ENCODE measurements at places on chromosomes 7 and 10. TPM values are rescaled to one million over a fixed set of nuclear protein-coding genes. Genes with fewer than 3 reads are reported as not detected.

Gene ENTPD1
- total RNA-seq = 0.09 TPM

Gene ZNF425
- total RNA-seq = 4.5 TPM

Gene HGF
- 83.4 TPM for total RNA-seq

Gene CELF2
- 5.1 TPM for total RNA-seq

Gene FXYD4
- total RNA-seq = not detected

Gene TRIM50
- not detected for total RNA-seq

Gene HTR5A
- total RNA-seq = not detected

Gene STK32C
- 8.0 TPM for total RNA-seq

Gene MSS51
- 2.7 TPM for total RNA-seq

Gene GNGT1
- not detected for total RNA-seq

Gene WNT8B
- not detected for total RNA-seq

Gene PRSS37
- total RNA-seq = not detected

Gene MMP21
- not detected for total RNA-seq

Gene DENND11
- 6.8 TPM for total RNA-seq

Gene FFAR4
- not detected for total RNA-seq

Gene TRIM56
- total RNA-seq = 14.3 TPM

Gene TAS2R41
- not detected for total RNA-seq

Gene ADCYAP1R1
- total RNA-seq = not detected

Gene SPDYE11
- not detected for total RNA-seq

Gene TAS2R60
- total RNA-seq = not detected

Gene UTF1
- not detected for total RNA-seq

Gene MICALL2
- 31.0 TPM for total RNA-seq

Gene CYP2C9
- not detected for total RNA-seq

Gene CPN1
- not detected for total RNA-seq

Gene NPSR1
- not detected for total RNA-seq

Gene PON1
- not detected for total RNA-seq

Gene NKX1-2
- total RNA-seq = not detected

Gene SEPHS1
- total RNA-seq = 33.3 TPM

Gene TECPR1
- 45.5 TPM for total RNA-seq

Gene PNLIP
- not detected for total RNA-seq

Gene ZNF736
- 10.5 TPM for total RNA-seq

Gene GPR26
- not detected for total RNA-seq

Gene BTBD16
- not detected for total RNA-seq

Gene FBXL13
- 2.3 TPM for total RNA-seq

Gene PRF1
- total RNA-seq = not detected

Gene IL15RA
- 1.5 TPM for total RNA-seq

Gene GPR85
- 2.6 TPM for total RNA-seq

Gene C7orf57
- not detected for total RNA-seq

Gene CPA2
- not detected for total RNA-seq

Gene PALS2
- total RNA-seq = 26.9 TPM

Gene BICC1
- 21.9 TPM for total RNA-seq

Gene PAPOLB
- total RNA-seq = not detected

Gene TRPV5
- total RNA-seq = not detected

Gene PNLIPRP3
- not detected for total RNA-seq
